ENCODE measurements at places on chromosomes 13 and 19. TPM values are rescaled to one million over a fixed set of nuclear protein-coding genes. Genes with fewer than 3 reads are reported as not detected.

The SYNGR4 gene
- total RNA-seq: not detected

The C5AR1 gene
- 3.7 TPM for total RNA-seq

DNA sequence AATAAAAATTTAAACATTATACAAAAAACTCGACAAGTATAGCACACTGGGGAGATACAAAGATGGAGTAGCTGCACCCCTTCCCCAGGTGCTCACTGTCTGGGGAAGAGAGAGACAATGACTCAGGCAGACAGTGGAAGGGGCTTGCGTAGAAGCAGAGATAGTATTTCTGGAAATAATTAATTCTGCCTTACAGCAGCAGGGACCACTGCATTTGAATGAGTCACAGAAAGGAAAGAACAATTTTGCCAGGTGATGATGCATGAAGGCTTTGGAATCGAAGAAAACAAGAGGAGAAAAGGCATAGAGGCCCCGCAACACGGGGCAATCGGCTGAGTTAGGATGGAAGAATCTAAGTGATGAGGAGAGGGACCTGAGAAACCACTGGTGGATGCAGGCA is 447.4 kb downstream of the EFNB2 start:
- no peak for DNase-seq

DNA sequence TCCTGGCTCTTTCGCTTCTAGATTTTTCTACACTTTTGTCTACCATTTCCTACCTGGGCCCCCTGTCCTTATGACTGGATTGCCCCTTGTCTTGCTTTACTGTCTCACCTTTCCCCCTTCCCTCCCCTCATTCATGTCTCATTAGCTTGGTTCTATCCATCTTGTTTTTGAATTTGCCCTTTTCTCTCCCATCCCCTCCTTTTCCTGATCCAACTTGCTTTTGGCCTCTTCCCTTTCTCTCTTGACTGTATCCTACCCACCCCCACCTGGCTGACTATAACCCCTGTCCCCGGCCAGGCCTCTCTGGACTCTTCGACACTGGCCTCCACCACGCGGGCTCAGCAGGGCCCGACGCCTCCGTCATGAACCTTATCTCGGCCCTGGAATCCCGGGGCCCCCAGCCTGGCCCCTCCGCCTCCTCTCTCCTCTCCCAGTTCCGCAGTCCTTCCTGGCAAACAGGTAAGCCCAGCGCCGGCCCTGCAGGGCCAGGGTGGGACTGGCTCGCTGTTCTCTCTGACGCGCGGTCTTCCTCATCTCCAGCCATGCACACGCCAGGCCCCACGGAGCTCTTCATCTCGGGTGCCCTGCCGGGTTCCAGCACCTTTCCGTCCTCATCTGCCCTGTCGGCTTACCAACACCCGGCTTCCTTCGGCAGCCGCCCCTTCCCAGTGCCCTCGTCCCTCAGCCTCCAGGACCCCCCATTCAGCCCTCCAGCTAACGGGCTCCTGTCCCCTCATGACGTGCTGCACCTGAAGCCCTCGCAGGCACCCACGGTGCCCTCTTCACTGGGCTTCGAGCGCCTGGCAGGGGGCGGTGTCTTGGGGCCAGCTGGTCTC is 3.4 kb downstream of the PRR12 start:
- DNase-seq: no peak

DNA sequence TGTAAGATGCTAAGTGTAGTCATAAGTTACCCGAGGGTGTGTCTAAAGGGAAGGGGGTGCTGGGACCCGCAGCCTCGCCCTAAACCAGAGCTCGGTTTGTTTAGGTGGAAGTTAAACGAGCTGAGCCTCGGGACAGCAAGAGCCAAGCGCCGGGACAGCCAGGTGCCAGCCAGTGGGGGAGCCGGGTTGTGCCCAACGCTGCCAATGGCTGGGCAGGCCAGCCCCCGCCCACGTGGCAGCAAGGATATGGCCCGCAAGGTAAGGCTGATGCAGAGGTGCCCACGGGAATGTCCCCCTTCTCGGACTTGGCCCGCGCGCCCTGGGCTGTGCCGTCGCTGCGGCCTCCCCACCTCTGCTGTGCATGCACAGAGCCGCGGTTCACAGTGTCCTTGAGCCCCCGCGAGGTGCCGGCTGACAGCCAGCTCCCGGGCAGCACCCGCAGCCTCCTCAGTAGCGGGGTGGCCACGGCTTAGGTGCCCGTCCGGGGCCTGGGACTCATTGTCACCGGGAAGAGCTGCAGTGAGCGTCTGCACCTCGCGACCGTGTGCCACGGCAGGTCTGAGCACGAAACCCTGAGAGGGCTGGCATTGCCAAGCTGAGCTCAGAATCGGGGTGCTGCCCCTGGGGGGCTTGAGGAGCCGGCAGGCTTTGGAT is 9.3 kb upstream of the RPS15 start:
- peak; percentile 86 for DNase-seq

The ZNF90 gene
- total RNA-seq: 2.4 TPM

The CEACAM7 gene
- total RNA-seq: not detected

DNA sequence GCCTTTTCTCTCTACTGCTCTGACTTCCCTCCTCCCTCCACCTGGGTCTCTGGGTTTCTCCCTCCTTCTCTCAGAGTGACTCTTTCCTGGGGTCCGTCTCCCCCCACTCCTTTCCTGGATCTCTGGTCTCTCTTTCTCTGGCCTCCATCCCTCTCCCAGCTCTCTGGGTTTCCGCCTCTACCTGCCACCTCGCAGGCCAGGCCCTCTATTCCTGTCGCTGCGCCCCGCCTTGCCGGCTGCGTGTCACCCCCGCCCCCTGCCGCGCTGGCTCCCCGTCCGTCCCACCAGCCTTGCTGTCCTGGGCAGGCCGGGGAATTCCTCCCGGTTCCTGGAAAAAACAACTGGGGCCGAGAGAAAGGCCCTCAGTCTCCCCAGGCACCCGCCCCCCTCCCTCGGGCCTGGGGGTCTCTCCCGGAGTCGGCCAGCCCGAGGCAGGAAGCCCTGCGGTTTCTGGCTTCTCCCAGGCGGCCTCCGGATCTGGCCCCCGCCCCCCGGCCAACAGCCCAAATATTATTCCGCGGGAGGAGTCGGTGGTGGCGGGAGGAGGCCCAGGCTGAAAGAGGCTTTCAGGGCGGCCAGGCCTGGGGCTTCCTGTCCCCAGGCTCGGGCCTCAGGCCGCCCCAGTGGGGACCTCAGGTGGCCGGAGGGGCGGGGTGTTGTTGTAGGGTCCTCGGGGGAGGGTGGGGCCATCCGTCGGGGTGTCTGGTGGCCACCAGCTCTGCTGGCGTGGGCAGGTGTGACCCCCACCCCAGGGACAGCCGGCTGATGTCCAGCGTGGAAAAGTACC is 9.3 kb downstream of the IRF2BP1 start:
- DNase-seq: no peak

DNA sequence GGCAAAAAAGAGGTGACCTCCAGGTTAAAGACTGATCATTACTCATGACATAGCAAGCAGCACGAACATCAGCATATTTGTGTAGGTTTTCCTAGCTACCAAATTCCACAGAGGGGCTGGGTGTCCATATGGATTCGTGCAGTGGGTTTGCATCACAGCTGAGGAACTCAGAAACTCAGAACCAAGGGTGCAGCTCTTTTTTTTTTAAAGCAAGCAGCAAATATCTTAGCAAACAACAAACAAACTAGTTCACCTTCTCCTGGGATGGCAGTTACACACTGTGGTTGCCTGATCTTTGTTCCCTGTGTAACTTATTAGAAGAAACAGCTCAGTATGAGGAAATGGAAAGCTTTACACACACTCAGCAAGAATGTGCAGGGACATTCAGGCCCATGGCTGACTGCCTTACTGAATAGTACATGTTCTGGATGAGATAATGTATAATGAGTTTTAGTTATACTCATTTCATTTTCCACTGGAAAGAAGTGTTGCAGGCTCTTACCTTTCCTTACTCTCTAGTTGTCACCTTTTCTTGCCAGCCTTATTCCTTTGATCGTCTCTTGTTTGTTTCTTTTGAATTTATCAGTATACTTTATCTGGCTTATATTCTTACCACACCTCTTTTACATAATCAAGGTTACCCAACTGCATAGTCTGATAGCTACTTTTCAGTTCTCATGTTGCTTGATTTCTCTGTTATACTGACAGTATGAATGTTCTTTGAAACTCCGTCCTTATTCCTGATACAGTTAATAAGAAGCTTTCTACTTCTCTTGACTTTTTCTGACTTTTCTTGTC is 4.3 kb downstream of the NDFIP2 start:
- no peak for DNase-seq

- DNase-seq: no peak
Measured at GRCh38 chr19:12985049-12985776, 10.1 kb upstream of the NFIX start.

The LHFPL6 gene
- 101 TPM for total RNA-seq

The ZNF765 gene
- total RNA-seq: 12.2 TPM

DNA sequence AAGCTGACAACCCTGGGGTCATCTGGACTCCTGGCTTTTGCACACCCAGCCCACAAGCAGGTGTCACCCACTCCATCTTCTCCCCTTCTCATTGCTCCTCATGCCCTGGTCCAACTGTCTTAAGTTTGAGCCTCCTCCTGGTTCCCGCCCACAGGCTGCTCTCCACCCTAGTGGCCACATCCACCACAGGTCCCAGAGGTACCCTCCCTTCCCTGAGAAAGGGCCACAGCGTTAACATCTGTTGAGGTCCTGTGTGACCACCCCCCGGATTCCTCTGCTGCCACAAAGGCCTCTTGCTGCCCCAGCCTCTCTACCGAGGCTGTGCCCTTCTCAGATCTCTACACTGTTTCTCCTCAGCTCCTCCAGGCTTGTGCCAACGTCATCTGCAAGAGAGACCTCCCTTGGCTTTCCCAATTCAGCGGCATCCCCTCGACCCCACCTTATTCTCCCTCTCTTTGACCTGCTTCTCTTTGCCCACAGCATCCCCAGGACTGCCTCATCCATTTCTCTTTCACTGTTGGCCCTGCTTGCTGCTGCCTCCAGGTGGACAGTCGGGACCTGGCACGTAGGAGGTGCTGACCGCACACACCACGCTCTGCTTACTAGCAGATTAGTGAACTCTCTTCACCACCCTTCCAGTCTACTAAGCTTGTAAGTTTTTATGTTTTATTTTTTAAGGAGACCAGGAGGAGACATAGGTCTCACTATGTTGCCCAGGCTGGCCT is 33.3 kb downstream of the SUGP2 start:
- no peak for DNase-seq

DNA sequence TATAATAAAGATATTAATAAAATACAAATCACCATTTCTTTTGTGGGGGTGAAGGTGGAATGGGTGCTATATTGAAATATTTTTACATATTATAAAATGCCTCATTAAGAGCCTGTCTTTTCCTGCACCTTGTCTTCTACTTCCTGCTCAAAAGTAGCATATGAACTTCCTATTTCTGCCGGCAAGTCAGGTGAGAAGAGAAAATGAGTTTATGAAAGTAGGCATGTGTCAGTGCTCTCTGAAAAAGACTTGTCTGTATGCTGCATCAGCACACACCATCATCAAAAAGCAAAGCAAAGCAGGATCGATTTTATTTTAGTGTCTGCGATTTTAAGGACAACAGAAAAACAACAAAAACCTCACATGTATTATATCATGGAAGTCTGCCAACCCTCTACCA is 114.2 kb downstream of the RAP2A start:
- no peak for DNase-seq

DNA sequence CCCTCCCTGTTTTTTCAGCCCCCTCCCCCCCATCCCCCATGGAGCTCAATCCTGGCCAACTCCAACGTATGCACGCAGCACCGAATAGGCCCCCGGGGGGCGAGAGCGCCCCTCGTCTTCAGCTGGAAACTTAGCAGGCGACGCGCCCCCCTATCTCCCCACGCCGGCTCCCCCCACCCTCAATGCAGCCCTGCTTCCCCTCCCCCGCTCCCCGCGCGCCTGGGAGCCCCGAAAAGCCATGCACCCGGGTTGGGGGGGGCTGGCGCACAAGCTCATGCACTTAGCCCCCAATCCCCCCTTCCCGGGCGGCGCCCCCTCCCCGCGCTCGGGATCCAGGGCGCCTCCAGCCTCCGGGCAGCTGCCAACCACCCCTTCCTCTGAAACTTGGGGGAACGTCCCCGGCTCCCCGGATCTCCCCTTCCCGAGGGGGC is 508 bp downstream of the ZBTB7A start:
- no peak for DNase-seq

GRCh38 chr19:5155586-5156210 is 184.9 kb downstream of the PTPRS start:
- peak; percentile 64 for DNase-seq

GRCh38 chr13:88068975-88069374 is 397.8 kb downstream of the SLITRK5 start:
- DNase-seq: no peak

GRCh38 chr19:49859682-49860335 is 7.6 kb downstream of the PNKP start:
- no peak for DNase-seq

The ZNF578 gene
- not detected for total RNA-seq

DNA sequence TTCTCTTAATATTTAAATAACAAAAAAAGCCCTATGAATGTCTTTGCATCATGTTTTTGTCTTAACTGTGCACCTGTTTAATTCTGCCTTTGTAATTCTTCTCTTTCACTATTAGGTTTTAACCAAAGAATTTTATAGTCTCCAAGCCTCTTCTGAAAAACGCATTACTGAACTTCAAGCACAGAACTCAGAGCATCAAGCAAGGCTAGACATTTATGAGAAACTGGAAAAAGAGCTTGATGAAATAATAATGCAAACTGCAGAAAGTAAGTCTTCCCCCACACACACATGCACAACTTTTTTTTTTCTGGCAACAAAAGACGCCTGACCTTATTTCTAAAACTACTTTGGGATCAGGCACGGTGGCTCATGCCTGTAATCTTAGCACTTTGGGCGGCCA is 126.5 kb downstream of the PIBF1 start:
- no peak for DNase-seq

- DNase-seq: no peak
Measured at GRCh38 chr19:1657746-1658145, 5.3 kb upstream of the TCF3 start.

DNA sequence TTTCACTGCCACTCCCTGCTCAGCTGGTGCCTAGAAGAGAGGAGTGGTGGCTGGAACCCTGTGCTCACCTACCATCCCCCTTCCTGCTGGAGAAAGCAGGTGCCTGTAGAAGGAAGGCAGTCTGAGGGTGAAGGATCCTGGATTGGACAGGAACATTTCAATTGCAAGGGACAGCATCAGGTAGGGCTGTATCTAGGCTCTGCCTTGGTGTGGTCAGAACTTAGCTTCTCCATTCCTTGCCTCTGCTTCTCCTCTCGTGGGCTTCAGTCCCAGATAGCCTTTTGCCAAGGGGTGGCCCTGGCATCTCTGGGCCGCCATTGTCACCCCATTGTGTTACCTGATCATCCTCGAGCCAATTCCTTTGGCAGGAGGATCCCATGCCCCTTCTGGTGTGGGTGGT is 73.2 kb upstream of the KCTD15 start:
- DNase-seq: no peak

The DPP9 gene
- total RNA-seq: 41.5 TPM

- DNase-seq: no peak
Measured at GRCh38 chr13:21719463-21719862, 48.6 kb downstream of the FGF9 start.

GRCh38 chr19:3548606-3549005 is 8.8 kb downstream of the MFSD12 start:
- no peak for DNase-seq

Measured in chondrocyte (in vitro differentiated cells).